ENCODE measurements at places on chromosomes 3 and 15.
A peak's percentile ranks its signal among the peaks of the same experiment; 100 is the strongest.

DNA sequence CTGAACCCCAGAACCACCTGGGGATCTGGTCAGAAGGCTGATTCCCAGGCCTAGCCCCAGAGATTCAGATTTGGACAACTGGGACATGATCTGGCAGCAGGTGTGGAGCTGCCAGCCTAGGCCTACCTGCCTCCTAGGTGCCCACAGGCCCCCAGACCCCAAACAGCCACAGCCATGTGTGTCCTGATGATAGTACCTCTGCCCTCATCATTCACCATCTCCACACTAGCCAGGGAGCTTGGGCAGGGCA is 34.7 kb downstream of the HMCES start:
- DNase-seq, result no peak

DNA sequence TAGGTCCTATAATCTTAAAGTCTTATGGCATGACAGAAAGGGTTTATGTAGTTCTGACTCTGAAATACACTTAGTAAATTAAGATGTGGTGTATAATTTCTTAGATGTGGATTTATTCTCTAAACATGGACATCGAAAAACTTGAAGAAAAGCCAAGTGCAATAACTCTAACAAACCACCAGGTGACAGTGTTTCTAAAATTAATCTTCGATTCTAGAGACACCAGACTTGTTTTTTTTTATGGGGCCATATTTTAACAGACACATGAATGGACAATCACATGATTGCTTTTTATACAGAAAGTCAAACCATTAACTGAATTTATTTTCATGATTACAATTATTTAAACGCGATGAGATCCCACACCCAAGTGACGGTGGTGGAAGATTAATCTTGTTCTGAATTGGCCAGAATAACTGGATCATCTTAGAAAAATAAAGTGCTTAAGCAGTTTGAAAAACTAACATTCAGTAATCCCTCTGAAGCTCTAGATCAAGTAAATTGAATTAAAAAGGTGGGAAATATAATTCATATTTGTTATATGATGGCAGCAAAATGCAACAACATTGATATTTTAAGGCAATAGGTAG is 305.1 kb downstream of the LSAMP start:
- DNase-seq, result no peak

GRCh38 chr3:79954756-79955155 is 187.0 kb upstream of the ROBO1 start:
- no peak for DNase-seq

GRCh38 chr15:90482124-90483011 is 47.4 kb upstream of the CRTC3 start:
- DNase-seq, result no peak

GRCh38 chr3:60086811-60087210 is 1037.0 kb upstream of the CFAP20DC start:
- DNase-seq, result no peak

DNA sequence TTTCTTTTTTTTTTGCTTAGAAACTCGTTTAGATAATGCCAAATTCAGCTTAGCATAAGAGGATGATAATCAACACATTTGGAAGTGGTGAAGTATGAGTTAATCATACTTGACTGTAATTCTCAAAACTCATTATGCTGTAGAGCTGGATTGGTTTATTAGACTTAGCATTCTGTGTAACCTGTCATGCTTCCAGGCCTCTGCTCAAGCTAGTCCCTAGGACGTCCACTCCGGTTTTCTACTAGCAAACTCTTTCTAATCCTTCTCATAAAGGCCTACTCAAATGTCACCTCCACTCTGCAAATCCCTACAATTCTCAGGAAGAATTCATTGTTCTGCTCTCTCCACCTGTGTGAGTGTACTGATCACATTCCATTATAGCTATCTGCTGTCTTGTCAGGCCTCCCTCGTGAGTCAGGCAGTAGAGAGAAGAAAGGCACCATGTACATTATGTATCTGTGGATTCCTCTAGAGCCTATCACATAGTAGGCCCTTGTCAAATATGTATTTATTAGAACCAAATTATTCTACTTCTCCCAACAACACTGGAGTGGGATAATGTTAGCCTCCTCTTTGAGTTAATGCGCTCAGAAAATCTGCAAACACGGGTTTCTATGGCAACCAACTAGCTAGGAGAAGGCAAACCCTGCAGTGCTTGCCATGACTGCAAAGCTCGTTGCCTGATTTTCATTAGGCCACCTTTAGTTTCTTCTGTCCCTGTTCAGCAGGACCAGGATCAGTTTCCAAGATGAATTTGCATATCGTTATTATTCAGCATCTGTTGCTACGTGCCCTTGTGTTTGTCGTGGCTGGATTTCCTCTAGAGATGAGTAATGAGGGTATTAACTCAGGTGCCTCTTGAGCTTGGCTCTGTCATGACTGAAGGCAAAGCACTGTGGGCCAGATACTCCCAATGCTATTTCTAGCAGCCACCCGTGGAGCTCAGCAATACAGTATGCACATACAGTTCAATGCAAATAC is 30.7 kb downstream of the ATP13A5 start:
- DNase-seq, result no peak

- DNase-seq, result peak; percentile 65
Observed at GRCh38 chr15:85582131-85583079, 202.0 kb downstream of the AKAP13 start.

GRCh38 chr15:78429477-78429876 is 8.5 kb upstream of the IREB2 start:
- DNase-seq, result no peak

DNA sequence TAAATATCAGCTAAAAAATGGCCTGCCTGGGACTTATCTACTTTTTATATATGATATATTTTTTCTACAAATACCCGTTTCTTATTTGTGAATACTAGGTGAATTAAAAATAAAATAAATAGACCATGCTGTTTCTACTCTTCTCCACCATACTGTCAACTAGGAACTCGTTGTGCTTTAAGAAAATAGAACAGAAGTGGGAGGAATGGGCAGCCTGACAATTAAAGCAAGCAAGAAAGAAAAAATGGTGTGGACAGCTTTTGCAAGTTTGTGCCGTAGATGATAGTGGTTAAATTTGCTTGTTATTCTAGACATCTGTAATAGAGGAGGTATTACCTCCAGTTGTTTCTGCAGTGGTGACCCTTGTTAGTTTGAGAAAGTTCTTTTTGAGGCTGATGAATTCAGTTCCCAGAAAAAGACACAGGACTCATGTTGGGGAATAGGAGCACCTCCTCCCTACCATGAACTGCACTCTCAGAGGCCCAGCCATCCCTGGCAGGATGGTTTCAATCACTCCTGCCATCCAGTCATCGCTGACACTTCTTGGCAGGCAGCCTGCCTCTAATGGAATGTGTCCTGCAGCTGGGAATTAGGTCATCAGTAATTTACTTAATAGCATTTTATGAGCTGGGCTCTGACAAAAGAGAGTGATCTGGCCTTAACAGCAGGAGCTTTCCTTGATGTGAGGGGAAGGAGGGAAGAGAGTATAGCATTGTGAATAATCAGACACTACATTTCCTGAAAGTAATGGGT is 105.0 kb upstream of the GAP43 start:
- no peak for DNase-seq

DNA sequence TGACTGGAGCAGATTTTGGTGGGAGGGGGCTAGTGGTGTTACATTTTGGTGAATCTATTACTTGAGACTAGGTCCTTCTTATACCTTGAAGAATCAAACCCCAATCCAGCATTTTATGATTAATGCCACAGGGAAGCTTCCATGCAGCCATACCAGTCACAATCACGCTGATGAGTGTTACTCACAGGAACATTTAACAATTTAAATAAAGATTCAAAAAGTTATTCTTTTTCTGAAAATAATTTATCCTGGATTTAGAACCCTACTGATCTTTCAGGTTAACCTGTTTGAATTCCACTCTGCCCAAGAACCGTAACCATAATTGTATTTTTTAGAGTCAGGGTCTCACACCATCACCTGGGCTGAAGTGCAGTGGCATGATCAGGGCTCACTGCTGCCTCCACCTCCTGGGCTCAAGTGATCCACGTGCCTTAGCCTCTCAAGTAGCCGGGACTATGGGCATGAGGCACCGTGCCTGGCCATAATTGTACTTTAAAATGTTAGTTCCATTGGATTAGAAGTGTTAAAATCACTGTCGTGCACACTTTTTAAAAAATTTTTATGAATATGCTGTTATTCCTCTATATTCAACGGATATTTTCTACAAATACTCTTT is 929 bp upstream of the MTMR10 start:
- no peak for DNase-seq

- no peak for DNase-seq
Observed at GRCh38 chr15:89799011-89799911, 15.4 kb downstream of the ANPEP start.

GRCh38 chr3:197378985-197379718 is 80.7 kb upstream of the DLG1 start:
- DNase-seq, result no peak

- peak; percentile 87 for DNase-seq
Observed at GRCh38 chr15:88904624-88905327, 8.4 kb downstream of the MFGE8 start.
